Stimulated activated CD4-positive, alpha-beta T cell treated with anti-CD3 and anti-CD28 coated beads, TNF-alpha, amount 100 ng/mL, for 1 hour (primary cell): ENCODE measurements at places on chromosomes 6 and 20.

GRCh38 chr6:18248698-18249097 lies 15.6 kb downstream of the DEK start:
- DNase-seq: no peak

DNA sequence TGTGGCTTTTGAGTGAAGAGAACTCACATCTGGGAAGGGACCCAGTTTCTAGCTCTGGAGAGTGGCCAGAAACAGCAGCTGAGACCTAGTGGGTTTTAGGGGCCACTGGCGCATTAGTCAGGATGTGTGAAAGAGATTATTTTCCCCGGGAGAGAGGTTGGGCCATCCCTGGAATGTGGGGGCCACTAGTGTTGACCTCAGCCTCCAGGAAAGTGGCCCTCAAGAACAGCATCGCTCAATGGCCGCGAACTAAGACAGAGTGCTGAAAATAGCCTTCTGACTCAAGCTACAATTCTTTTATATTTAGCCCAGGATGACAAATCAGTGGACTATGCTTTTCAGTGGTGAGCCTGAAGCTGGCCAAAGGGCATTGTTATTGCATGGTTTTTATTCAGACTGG lies 210.4 kb upstream of the RNF24 start:
- DNase-seq: no peak

DNA sequence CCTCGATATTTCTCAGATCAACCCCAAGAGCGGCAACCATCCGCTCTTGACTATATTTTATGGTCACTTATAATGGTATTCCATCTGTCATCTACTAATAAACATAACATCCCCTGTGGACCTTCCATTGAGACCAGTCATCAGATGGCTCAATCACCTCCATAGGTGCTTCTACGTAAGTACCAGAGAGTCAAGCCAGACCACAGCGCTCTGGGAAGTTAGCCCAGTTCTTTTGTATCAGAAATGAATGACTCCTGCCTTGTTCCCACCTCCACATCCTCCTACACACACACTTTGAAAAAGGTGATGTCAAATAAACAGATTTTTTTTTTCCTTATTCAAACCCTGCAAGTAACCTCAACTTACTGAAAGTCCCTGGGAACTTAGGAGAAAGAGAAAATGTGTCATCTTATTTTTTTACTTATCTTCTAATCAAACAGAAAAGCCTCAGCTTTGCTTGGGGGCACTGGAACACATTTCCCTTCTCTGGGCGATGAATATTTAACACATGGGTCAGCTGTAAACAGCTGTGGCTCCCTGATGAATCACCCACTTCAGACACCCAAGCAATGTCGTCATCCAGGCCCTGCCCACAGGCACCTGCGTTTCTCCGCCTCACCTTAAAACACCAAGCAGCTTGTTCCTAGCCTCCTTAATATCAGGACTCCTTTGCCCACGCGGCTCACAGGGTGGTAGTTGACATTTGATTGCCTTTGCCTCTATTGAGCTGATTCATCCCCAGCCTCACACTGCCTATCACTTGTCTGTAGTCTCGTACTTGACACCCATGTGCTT lies 121.4 kb upstream of the LY86 start:
- no peak for DNase-seq

- DNase-seq: no peak
Observed at GRCh38 chr6:132719736-132720448, 6.0 kb upstream of the VNN1 start.

DNA sequence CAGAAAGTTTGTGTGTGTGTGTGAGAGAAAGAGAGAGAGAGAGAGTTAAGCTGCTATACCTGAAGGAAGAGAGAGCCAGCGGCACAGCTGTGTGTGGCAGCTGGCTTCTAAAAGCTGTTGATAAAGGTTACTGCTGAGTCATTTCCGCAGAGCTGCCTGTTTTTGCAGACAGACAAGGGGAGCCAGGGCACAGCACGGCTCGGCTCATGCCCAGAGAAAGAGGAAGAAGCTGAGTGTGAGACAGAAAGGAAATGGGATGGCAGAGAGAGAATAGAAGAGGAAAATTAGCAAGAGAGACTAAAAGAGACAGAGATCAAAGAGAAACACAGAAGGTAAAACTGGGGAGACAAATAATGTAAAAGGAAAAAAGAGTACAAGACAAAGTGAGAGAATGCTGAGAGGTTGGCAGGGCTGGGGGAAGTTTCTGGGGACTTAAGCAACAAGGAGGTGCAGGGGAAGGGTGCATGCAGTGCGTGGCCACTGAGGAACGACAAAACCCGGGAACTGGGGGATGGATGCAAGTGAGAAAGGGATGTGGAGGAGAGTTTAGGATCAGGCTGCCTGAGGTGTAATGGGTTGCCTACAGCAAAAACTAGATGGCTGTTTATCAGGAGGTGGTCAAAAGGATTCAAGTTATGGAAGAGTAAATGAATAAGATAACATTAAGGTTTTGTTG lies 22.7 kb downstream of the HLA-A start:
- DNase-seq: peak; percentile 74

DNA sequence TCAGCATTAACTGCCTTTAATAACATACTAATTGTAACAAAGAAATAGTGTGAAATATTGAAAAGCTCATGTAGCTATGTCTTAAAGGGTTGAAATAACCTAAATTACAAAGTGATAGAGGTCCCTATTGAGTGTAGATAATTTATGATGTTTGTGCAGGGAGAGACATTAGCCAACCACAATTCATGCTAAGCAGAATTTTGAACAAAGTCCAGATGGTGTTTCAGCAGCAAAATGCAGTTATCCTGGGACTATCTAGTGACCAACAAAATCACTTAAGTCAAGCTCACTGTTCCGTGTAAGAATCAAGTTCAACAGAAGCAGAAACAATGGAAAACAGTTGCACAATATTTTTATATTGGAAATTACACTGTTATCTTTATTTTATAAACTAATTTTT lies 218.5 kb downstream of the SIM1 start:
- DNase-seq: no peak

GRCh38 chr6:36615018-36615761 lies 21.0 kb downstream of the SRSF3 start:
- DNase-seq: no peak

DNA sequence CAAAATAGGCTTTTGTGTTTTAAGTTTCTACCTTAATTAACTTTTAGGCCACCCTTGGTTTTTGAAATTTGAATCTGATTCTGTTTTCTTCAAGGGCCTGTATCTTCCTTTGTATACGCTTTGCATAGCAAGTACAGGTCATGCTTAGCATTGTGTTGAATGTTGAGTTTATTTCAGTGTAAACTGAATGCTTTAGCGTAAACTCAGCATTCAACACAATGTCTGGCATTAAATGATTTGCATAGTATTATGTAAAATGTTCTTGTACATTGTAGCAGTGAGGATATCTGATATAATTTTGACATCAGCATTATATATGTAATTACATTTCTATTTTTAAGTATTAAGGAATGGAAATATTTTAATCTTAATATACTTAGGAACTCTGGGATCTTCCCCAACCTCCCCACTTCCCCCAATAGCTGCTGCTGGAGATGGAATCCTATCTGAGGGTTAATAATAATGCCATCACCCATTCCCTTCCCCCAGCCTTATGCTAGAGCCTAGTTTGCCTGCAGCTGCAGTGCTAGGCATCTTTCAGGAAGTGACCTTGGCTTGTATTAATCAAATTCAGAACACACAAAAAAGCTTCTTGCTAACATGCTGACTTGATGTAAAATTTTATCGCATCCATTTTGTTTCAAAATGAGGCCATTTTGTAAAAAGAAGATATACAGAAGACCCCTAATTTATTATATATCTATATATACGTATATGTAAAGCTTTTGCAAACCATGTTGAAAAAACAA lies 73.1 kb downstream of the NCOA3 start:
- no peak for DNase-seq

DNA sequence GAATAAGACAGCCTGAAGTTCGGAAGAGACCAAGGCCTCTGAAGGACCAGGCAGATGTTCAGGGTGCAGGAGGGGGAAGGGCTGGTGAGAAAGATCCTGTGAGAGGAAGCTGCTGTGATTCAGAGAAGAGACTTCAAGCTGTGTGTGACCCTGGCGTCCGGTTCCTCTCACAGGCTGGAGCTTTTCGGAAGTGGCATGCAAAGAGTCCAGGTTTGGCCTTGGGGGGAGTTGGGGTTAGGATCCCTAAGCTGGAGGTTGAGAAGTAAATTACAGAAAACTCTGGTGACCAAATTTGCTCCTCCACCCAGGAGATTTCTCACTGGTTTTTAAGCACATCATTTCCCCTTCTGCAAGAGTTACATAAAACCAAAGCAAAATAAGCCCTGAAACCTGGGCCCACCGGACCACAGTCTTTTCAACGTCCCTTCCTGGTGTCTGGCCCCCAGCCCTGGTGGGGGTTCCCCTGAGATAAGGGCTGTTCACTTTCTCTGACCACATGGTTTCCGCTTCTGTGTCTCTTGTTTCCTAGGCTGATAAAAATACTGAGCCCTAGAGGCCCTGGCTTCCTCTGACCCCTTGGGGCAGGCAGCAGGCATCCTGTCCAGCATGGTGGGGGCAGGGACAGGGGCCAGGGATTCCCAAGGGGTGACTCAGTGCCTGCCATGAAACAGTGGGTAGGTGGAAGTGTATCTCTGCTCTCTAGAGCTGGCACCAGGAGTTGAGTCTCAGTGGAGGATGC lies 12.0 kb upstream of the LTA start:
- DNase-seq: no peak

- no peak for DNase-seq
Observed at GRCh38 chr6:20770773-20771172, 236.5 kb downstream of the CDKAL1 start.

DNA sequence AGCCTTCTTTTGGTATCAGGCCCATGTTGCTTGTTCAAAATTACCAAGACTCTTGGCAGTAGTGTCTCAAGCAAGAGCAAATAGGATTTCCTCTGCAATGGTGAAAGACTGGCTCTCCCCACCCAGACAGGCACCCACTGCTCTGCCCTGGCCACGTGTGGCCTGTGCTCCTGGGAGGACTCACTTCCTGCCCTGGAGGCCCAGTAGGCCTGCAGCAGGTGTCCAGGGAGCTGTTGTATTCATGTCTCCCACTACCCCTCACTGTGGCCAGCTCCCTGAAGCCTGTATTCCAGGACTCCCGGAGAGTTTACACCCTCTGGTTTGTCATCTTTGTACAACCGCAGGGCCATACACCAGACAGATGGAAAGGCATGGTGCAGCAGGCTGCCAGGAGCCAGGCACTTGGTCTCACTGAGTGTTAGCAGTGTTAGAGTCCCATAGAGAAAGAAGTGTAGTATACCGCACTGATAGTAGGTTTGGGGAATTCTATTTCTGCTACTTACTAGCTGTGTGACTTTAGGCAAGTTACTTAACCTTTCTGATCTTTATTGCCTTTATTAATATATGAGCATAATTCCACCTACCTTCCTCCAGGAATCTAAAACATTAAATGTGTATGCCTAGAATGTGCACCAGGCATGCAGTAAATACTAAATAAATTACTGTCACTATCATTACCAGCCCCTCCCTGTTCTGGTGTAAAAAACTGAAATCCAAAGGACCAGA lies 159.7 kb downstream of the TMEM242 start:
- no peak for DNase-seq

DNA sequence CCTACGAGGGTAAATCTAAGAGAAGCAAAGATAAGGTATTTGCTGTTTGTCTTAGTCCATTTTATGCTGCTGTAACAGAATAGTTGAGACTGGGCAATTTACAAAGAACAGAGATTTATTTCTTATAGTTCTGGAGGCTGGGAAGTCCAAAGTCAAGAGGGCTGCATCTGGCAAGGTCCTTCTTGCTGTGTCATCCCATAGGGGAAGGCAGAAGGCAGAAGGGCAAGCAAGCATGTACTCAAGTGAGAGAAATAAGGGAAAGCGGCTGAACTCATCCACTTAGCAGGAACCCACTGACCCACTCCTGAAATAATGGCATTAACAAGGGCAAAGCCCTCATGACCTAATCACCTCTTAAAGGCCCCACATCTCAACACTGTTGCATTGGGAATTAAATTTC lies 102.7 kb downstream of the AGPAT4 start:
- no peak for DNase-seq

DNA sequence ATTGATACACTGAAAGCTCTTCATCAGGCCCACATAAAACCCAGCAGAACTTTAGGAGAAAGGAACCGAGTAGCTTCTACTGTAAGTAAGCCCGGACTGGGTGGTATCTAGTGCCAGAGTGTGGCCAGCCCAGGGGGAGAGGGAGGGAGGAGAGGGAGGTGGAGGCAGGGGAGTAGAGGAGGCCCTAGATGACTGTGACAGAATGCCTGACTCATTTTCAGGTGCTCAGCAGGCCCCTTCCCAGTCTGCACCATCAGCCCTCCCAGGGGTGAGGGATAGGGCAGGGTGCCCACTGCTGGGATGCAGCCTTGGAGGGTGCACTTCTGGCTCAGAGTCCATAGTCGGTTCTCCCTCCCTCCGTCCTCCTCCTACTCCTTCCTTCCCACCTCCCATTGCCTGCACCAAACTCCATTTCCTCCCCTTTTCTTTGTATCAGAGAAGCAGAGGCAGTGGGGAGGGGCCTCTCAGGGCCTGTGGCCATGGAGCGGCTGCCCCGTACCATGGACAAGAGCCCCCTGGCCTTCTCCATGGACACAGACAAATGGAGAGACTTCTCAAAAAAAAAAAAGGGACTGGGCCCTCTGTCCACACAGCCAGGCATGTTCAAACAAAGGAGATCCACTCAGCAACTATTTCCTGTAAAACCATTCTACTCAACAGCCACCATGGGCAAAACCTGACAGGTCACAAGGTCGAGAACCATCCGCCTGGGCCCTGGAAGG lies 184.9 kb upstream of the SNX9 start:
- no peak for DNase-seq

- DNase-seq: no peak
Observed at GRCh38 chr6:10886691-10887502, at the start of gene SYCP2L. Gene SYCP2L (plus strand): TSS chr6:10887052. CDS start chr6:10887127, 75 bp downstream.

GRCh38 chr20:44601801-44602204 lies 19.4 kb downstream of the PKIG start:
- DNase-seq: no peak

DNA sequence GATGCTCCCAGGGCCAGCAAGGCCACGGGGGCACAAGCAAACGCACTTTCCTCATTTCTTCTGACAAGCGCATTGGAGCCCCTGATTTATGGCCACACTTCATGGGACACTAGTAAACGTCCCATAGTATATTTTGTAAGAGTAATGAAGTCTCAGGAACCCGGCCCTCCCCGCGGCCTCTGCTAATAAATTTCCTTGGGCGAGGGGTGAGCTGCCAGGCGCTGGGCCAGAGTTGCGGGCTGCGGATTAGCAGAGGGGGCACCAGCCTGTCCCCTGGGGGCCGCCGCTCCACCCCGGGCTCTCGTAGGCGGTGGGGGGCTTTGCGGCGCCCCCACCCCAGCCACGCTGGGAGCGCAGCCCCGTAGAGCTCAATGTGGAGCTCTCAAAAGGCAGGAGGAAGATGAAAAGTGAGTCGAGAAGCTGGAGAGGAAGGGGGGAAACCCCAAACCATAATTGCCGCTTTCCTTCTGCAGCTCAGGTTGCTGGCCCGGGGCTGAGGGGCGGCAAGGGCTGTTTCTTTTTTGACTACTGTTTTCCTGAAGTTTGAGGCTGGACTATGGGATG lies 173.6 kb downstream of the CDC5L start:
- no peak for DNase-seq

DNA sequence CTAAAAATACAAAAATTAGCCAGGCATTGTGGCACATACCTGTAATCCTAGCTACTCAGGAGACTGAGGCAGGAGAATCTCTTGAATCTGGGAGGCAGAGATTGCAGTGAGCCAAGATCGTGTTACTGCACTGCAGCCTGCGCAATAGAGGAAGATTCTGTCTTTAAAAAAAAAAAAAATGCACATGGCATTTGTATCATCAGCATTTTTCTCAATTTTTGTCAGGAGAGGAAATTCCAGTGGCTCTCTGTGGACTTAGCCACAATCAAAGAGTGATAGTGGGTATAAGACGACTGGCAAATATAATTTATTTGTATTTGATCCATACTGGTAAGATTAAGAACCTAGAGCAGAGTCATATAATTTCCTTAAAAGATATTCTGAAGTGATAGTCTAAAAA lies 28.6 kb downstream of the DEFB114 start:
- no peak for DNase-seq
